ENCODE measurements at places on chromosomes 16 and 17. TPM values are rescaled to one million over a fixed set of nuclear protein-coding genes. Genes with fewer than 3 reads are reported as not detected.

Gene FAM83G
- 4.6 TPM for total RNA-seq

Gene CCDC182
- not detected for total RNA-seq

Gene GAS2L2
- total RNA-seq, result not detected

Gene SLC9A5
- 2.2 TPM for total RNA-seq

Gene KCNJ18
- not detected for total RNA-seq

Gene PHKG2
- 14.3 TPM for total RNA-seq

Gene ALOX15B
- total RNA-seq, result not detected

Gene MMP15
- total RNA-seq, result 1.2 TPM

Gene CAMKK1
- total RNA-seq, result 10.3 TPM

Gene LGALS3BP
- total RNA-seq, result 214 TPM

Gene TBC1D3K
- not detected for total RNA-seq

Gene ITGAX
- total RNA-seq, result under 0.01 TPM

Gene CHST6
- 0.16 TPM for total RNA-seq

Gene IGFBP4
- 260 TPM for total RNA-seq

Gene DRC3
- 2.1 TPM for total RNA-seq

Gene PRSS36
- total RNA-seq, result 0.17 TPM

Gene TNFSF13
- total RNA-seq, result 0.34 TPM

Gene ABCC6
- total RNA-seq, result 2.1 TPM

Gene TP53TG3
- not detected for total RNA-seq

Gene KRTAP4-3
- total RNA-seq, result not detected

Gene TNFRSF17
- total RNA-seq, result not detected

Gene ODAD4
- total RNA-seq, result 1.1 TPM

Gene C17orf100
- 0.32 TPM for total RNA-seq

Gene TEX19
- total RNA-seq, result under 0.01 TPM

Gene VPS9D1
- 8.0 TPM for total RNA-seq
